Fibroblast of skin of left biceps (primary cell): ENCODE measurements at places on chromosomes 16 and 17.

DNA sequence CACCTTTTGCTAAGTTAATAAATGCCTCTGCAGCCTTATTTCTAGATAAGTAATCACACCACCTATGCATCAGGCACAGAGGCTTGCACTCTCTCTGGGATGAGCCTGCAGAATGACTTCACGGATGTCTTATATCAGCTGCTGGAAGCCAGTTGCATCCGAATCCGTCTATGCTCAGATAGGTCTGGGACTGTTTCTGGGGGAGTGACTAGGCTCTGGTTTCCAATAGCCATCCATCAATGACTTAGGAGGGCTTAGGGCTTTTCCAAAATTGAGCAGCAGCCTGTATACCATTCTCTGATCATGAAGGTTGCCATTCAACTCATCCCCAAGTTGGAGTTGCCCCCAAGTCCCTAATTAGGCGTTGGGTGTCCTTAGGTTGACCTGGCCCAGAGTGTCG lies 113.3 kb upstream of the ERCC4 start:
- no peak for DNase-seq

- peak; percentile 4 for DNase-seq
Measured at GRCh38 chr17:70407506-70407905, 238.2 kb downstream of the KCNJ2 start.

- peak; percentile 25 for DNase-seq
Measured at GRCh38 chr16:87582216-87582965, 19.9 kb upstream of the JPH3 start.

DNA sequence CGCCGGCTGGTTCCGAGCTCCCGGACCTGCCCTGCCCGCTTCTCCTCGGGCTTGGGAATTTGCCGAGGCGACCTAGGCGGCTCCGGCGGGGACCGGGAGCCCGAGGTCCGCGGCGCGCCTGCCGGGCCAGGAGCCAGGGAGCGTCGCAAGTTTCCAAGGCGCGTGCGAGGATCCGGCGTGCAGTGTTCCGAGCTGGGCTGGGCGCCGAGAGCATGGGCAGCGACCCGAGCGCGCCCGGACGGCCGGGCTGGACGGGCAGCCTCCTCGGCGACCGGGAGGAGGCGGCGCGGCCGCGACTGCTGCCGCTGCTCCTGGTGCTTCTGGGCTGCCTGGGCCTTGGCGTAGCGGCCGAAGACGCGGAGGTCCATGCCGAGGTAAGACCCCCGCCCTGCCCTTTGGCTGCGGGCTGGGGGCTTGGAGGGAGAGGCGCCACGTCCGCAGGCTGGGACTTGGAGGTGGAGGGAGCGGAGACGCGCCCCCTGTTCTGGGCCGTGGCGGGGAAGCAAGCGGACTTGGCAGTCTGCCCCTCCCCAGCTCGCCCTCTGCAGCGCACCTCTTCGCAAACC lies 668 bp downstream of the MMP15 start:
- no peak for DNase-seq

- no peak for DNase-seq
Measured at GRCh38 chr17:57708410-57708809, 36.7 kb downstream of the CCDC182 start.

GRCh38 chr16:65598621-65599020 lies 476.8 kb upstream of the CDH11 start:
- no peak for DNase-seq

DNA sequence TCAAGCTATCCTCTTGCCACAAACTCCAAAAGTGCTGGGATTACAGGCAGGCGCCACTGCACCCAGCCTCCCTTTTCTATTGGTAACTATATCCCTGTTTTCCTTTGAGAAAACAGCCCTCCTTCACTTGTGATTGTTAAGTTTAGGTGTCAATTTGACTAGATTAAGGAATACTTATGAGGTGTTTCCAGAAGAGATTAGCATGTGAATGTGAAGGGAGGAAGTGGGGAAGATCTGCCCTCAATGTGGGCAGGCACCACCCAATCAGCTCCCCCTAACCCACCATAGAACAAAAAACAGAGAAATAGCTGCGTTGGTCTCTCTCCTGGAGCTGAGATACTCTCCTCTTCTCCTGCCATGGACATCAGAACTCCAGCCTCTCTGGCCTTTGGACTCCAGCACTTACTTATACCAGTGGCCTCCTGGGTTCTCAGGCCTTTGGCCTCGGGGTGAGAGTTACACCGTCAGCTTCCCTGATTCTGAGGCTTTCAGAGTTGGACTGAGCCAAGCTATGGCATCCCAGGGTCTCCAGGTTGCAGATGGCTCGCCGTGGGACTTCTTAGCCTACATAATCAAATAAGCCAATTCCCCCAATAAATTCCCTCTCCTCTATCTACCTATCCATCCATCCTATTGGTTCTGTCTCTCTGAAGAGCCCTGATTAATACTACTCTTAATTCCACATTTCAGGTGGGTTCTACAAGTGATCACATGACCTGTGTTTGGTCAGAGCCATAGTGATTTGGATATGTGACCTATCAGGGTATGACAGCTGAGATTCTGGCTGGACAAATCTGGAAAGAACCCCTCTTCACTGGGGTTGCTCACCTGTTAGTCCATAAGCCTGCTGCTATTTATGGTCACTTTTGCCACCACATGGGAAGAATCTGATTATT lies 12.0 kb upstream of the STAT3 start:
- DNase-seq: no peak

DNA sequence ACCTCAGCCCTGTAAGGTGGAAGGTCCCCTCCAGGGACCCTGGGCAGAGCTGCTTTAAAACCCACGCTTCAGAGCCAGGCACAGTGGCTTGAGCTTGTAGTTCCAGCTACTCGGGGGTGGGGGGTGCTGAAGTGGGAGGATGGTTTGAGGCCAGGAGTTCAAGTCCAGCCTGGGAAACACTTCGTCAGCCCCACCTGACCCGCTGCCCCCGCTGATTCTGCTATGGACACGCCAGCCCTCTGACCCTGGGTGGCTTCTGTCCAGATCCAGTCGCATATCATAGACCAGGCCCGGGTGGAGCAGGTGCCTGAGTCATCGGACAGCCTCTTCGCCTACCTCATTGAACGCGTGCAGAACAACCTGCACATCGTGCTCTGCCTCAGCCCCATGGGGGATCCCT lies 35.2 kb upstream of the KDM6B start:
- no peak for DNase-seq

DNA sequence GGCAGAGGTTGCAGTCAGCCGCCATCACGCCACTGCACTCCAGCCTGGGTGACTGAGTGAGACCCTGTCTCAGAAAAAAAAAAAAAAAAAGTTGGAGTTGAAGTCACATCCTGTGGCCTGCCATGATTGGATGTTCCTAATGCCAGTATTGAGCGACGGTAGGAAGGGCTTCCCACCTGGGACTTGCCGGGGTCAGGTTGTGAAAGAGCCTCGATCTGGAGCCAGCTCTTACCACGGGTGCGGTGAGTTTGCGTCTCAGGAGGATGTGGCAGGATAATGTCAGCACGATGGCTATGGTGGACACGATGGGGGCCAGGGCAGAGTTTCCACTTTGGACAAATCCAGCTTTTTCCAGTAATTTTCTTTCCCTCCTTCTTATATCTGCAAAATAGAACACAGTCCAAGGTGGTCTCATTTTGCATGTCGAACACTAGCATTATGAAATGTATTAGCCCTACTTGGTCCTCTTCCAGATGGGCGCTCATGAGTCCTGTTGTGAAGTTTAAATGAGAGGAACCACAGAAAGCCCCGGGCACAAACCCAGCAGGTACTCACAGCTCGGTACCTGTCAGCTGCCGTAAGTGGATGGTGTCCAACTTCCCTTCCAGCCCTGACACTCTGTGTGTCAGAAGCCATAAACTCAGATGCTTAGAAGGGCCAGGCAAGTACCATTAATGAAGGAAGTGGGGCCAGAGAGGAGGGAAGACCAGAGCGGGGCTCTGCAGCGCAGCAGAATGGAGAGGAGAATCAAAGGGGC lies 22.2 kb downstream of the ABCC12 start:
- no peak for DNase-seq

GRCh38 chr17:17814162-17815061 lies 22.4 kb downstream of the SREBF1 start:
- no peak for DNase-seq

DNA sequence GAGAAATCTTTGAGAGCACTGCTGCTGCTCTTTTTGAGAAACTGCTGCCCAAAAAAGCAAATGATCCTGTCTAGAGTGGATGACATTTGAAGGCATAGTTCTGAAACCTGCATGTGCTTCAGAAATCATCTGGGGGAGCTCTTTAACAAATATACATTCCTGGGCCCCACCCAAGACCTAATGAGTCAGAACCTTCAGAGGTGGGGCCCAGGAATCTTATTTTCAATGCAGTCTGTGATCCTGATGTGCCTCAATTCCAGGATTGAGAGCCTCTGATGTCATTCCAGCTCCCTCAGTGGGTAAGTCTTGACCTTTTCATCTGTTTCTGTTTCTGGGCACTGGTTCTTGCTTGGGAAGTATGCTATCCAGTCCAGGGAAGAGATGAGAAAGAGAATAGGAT lies 42.3 kb downstream of the HNF1B start:
- peak; percentile 46 for DNase-seq

GRCh38 chr17:19244781-19245180 lies 7.6 kb downstream of the EPN2 start:
- DNase-seq: no peak

DNA sequence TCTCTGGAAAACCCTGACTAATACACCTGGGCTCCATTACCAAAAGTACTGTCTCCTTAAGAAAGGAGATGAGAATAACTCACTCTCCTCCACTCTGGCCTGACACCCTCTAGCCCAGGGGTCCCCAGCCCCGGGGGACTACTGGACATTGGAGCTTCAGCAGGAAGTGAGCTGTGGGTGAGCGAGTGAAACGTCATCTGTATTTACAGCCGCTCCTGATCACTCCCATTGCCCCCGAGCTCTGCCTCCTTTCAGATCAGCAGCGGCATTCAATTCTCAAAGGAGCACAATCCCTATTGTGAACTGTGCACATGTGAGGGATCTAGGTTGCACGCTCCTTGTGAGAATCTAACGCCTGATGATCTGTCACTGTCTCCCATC lies 126.3 kb upstream of the TNRC6C start:
- no peak for DNase-seq

DNA sequence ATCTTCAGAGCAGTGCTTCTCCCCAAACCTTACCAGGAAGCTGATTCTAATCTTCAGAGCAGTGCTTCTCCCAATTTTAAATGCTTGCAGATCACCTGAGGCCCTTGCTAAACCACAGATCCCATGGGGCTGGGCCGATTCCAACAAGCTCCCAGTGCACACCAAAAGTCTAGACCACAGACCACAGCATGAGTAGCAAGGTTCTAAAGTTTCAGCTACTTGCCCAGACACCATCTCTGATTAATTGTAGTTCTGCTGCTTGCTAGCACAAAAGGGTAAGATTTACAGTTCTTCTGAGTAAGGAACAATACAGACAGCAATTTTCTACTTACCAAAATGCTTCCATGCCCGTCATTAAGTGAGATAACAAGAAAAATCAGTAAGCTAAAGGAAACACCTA lies 12.2 kb downstream of the CLEC3A start:
- DNase-seq: no peak

DNA sequence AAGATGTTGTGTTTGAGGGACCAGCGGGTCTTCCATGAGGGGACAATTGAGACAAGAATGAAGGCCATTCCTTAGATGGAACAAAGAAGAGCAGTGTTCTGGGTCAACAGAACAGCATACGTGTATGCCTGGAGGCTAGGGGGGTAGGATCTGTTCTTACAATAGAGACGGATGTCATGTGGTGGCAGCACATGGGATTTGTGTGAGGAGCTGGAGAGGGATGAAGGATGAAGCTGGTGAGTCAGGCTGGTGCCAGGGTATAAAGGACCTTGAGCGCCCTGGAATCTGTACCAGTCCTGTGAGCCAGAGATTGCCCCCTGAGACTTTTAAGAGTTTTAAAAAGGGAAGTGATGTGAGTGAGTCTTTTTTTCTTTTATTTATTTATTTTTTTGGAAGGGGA lies 22.8 kb upstream of the WFDC1 start:
- no peak for DNase-seq

GRCh38 chr17:39675390-39676082 lies 7.3 kb downstream of the PNMT start:
- no peak for DNase-seq
